ENCODE measurements at places on chromosomes 12 and 14.

- no peak for DNase-seq
These were observed 339.8 kb downstream of the EMP1 start for GRCh38 chr12:13536219-13536910.

GRCh38 chr12:8819666-8819980 is 2.8 kb upstream of the A2ML1 start:
- DNase-seq = no peak

- no peak for DNase-seq
These were observed 3.9 kb upstream of the SPTLC2 start for GRCh38 chr14:77620222-77620870.

GRCh38 chr14:71339650-71340415 is 432.6 kb downstream of the PCNX1 start:
- DNase-seq = no peak

GRCh38 chr14:102215576-102216250 is 76.0 kb downstream of the WDR20 start:
- no peak for DNase-seq

DNA sequence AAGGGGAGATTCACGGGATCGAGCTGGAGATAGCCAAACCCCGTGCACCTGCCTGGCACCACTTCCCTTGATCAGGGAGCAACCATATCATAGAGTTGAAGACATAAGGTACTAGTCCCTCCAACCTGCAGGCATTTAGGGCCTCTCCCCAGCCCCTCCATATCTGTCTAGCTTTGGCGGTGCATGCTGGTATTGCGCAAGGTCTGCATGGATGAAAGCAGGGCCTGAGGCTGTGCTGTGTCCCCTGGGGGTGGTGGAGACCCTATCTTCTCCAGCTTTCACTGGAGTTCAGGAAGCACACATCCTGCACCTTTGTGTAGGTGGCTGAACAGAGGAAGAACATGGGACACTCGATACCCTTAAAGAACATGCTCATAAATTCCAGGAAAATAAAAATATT is 46.9 kb downstream of the KCTD10 start:
- DNase-seq = no peak

DNA sequence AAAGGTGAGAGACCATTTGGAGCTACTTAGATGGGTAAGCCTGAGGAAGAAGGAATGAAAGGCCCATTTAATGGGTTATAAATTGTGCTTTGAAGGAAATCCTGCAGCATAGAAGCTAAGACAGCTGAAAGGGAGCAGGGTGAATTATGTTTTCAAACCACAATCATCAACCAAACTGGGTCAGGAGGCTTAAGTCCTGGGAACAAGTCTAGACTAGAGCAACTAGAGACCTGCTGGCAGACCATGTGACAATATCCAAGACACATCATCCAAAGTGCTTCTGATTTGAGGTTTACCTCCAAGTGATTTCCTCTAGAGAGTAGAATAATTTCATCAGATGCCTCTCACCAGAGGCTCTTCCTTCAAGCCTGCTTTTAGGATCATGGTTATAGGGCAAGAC is 53.7 kb downstream of the MAP3K9 start:
- DNase-seq = no peak

- no peak for DNase-seq
These were observed 81.1 kb downstream of the ITPK1 start for GRCh38 chr14:93034671-93034994.

DNA sequence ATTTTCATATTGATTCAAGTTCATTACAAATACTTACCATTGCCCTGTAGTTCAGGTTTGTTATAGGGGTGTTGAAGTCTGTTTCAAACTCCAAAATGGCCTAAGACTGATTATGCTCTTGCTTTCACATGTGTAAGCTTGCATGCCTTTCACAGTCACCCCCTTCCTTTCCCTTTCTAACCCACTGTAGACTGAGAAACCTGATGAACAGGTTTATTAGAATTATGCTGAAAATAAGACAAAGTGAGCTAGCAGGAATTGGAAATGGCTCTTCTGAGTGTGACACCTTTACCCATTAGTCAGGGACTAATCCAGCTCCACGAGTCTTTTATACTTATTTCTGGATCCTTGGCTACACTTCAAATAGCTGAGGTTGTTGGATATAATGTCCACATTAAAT is 38.9 kb downstream of the FBXO33 start:
- no peak for DNase-seq

DNA sequence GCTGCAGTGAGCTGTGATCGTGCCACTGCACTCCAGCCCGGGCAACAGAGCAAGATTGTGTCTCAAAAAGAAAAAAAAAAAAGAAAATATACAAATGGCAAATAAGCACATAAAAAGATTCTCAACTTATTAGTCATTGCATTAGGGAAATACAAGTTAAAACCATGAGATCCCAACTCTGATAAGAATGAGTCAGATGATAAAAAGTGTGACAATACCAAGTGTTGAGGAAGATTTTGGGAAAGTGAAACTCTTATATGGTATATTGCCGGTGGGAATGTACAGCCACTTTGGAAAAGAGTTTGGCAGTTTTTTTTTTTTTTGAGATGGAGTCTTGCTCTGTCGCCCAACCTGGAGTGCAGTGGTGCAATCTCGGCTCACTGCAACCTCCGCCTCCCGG is 7.6 kb upstream of the PRPF40B start:
- DNase-seq = no peak

GRCh38 chr14:42224053-42224888 is 617.6 kb downstream of the LRFN5 start:
- DNase-seq = peak; percentile 66

DNA sequence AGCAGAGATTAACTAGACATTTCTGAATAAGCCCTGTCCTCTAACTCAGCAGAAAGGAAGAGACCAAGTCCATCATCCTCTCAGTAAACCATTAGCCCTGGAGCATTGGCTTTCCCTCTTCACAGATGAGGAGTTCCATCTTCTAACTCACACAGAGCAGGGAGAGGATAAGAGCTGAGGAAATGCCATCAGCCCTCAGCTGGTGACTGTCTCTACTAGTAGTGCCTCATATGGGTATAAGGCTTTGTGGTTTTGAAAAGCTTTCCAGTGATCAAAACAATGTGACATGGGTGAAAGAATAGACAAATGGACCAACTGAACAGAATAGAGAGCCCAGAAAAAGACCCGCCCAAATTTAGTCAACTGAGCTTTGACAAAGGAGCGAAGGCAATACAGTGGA is 197.2 kb upstream of the NUDT4 start:
- no peak for DNase-seq

DNA sequence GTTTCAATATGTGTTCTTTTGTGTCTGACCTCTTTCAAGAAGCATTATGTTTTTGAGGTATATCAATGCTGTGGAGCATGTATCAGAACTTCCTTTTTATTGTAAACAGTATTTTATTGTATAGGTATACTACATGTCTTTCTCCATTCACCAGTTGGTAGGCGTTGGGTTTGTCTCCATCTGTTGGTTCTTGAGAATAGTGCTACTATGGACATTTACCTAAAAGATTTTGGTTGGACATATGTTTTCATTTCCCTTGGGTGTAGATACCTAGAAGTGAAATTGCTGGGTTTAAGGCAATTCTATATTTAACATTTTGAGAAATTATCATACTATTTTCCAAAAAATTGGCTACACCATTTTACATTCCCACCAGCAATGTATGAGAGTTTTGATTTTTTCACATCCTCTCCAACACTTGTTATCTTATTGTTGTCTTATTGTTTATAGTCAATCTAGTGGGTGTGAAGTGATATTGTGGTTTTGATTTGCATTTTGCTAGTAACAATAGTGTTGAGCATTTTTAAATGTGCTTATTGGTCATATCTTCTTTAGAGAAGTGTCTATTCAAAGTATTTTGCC is 409.2 kb downstream of the IPO8 start:
- DNase-seq = no peak

- DNase-seq = no peak
These were observed 211.8 kb upstream of the AVPR1A start for GRCh38 chr12:63362791-63363190.
